ENCODE measurements at places on chromosomes 13 and 19.

- DNase-seq = no peak
Measured at GRCh38 chr13:113116871-113117271, 5.7 kb upstream of the F10 start.

GRCh38 chr19:18594824-18595373 lies 6.3 kb downstream of the REX1BD start:
- DNase-seq = no peak

DNA sequence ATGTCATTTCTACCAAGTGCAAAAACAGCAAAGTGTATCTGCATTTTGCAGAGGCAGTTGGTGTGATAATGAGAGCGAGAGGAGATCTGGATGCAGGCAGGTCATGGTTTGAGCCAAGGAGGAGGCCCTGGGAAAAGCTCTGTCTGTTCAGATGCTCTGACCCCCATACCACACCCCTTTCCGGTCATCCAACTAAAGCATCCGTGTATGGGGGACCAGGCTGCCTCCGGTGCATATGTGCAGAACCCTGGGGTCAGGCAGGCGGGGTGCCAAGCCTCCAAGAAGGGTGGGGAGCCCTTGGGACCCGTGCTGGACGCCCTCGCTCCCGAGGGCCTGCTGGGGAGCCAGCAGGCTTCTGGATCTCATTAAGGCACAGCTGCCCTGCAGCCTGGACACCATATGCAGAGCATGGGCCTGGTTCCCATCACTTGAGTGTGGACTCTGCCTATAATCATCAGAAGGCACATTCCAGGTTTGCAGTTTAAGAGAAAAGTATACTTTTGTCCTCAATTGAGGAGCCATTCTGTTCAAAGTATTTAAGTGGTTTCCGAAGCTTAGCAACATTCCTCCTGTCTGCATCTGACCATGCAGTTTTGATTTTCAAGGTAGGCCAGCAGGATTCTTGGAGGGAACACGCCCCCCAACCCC lies 56.1 kb downstream of the ALOX5AP start:
- DNase-seq = no peak

DNA sequence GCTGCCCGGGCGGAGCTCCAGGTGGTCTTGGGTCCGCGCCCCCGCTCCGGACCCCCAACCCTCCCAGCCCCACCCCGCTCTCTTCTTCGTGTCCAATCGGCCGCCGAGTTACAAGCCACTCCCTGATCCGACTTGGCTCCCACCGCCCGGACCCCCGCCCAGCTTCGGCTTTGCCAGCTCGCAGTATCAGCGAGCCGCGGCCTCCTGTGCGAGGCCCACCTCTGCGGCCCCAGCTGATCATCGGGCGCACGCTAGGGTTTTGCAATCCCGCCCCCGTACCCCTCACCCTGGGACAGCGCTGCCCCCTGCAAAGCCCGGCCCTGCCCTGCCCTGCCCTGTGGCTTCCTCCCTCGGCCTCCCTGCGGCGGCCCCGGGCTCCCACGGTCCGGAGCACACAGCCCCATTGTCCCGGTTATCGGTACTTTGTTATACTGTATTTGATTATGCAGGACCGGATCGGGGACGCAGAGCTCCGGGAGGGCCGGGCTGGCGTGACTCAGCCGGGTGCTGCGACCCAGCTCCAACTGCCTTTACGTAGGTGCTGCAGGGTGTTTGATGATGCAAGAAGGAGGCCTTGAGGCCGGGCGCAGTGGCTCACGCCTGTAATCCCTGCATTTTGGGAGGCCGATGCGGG lies 598 bp upstream of the LPAR2 start:
- peak; percentile 36 for DNase-seq

- no peak for DNase-seq
Measured at GRCh38 chr13:44272692-44273091, 100.9 kb upstream of the SERP2 start.

- no peak for DNase-seq
Measured at GRCh38 chr13:98479496-98480003, 97.4 kb downstream of the STK24 start.

GRCh38 chr13:68078874-68079273 lies 848.7 kb upstream of the PCDH9 start:
- no peak for DNase-seq

- no peak for DNase-seq
Measured at GRCh38 chr19:56972291-56972841, 131.8 kb upstream of the PEG3 start.

DNA sequence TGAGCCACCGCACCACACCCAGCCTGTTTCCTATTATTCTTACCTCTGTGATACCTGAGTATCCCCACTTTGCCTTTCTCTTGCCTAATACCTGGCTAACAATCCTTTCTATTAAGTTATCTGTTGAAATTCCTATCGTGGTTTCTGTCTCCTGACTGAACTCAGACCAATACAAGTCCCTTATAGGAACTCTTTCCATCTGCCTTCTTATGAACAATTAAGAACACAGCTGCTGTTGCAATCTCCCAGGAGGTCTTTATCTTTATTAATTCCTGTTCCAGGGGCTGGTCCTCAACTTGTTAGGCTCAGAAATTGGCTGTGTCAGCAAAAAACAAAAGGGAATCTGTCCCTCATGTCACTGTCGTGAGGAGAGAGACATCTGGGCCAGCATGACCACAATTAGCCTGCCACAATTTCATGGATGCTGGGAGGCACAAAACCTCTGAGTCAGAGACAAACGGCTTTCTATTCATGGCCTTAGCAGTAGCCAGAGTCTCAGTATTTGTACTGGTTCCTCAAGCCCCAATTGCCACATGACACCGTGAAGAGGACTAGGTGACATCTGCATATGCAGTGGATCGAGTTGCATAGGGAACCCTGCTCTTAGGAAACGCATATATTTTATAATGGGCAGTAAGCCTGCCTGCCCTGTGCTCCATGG lies 58.2 kb downstream of the NUFIP1 start:
- DNase-seq = no peak

DNA sequence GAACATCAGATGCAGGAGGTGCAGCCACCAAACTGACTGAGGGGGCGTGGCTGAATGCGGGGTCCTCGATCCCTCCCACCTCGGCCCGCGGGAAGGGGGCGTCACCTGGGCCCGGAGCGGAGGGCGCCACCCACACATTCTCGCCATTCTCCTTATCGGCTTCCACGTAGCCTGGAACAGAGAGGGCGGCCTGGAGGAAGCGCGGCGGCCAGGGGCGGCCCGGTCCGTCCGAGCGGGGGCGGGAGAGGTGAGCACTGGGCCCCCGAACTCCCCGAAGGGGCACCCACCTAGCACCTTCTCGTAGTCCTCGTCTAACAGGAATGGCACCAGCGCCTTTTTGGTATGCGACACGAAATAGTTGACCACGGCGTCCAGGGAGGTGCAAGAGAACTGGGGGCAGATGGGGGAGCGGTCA lies 11.8 kb downstream of the STAP2 start:
- DNase-seq = no peak

GRCh38 chr13:33761740-33762139 lies 56.2 kb upstream of the RFC3 start:
- no peak for DNase-seq

GRCh38 chr13:39105110-39105509 lies 66.9 kb downstream of the NHLRC3 start:
- DNase-seq = no peak

DNA sequence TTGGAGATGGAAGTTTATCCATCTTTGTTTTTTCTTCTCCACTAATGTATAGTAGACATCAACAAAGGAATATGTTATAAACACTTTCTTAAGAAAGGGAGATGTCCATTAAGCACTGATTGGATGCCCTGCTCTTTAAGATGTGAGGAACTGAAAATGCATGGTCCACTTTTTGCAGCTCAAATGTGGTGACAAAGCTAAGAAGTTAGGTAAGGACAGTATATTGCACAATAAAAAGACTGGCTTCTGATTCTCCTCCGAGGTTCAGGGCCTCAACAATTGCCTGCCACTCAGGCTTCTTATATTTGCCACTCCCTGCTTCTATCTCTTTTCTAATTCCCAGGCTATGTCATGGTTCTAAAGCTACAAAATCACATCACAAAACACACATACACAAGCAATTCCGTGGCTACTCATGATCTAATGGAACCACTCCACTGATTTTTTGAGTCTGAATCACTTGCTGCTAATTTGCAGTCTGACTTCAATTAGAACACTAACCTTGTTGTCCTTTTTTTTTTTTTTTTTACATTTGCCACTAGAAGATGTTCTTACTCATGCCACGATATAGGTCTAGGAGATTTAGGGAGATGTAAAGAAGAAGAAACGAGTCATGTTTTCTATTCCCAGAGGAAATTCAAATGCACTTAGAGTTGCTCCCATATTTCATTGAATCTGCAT lies 29.6 kb upstream of the TNFSF11 start:
- DNase-seq = no peak

- DNase-seq = no peak
Measured at GRCh38 chr13:84038001-84038400, 155.7 kb upstream of the SLITRK1 start.

DNA sequence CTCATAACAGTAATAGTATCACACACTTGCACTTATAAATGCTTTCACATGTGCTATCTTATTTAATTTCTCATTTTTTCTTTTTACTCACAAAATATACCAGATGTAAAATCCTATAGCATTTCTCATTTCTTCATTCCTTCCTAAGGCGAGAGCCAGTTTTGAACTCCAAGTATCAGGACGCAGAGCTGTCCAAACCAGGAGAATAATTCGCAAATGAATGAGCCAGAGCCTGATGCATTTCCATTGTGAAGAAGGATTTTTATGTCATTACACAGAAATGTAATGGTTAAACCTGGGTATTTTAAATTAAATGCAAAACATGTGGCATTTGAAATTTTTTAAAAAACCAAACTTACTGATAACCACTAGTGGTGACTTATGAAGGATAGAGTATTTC lies 244.3 kb downstream of the RGCC start:
- no peak for DNase-seq

- DNase-seq = no peak
Measured at GRCh38 chr13:72692884-72693514, 34.4 kb downstream of the MZT1 start.

DNA sequence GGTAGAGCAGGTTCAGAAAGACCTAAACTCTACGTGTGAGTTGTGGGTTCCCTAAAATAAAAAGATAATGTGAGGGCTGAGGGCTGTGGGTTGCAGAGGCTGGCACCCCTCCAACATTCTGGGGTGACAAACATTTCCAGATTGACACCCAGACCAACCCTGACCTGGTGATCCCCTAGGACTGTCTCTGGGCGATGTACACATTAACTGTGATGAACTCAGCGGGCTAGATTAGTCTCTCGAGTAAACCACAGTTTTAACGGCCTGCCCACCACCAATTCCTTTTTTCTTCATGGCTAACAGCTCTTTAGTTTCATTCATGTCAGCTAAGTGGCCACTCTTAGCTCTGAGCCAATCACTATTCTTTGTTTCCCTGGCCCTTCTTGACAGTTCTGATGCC lies 24.8 kb downstream of the SIAH3 start:
- DNase-seq = no peak

GRCh38 chr13:41587490-41587889 lies 130.1 kb downstream of the RGCC start:
- no peak for DNase-seq

DNA sequence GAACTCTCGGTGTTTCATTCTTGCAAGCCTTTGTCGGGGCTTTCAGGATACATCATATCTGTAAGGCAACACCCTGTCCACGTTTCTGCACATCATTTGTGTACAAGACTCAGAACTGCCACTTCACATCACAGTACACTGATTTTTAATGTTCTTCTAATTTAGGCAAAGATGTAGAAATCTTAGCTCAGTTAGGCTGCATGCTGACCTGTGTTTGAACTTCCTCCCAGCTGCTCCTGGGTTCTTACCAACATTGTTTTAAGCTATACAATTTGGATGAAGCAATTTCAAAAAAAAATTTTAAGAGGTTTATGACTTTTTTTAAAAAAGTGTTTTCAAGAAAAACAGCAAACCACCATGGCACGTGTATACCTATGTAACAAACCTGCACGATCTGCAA lies 1047.9 kb upstream of the SLC10A2 start:
- DNase-seq = no peak

- DNase-seq = no peak
Measured at GRCh38 chr13:113947311-113948033, 26.4 kb downstream of the C13orf46 start.

GRCh38 chr19:9709305-9709704 lies 34.4 kb upstream of the ZNF562 start:
- DNase-seq = no peak

GRCh38 chr13:100154842-100155416 lies 66.0 kb downstream of the PCCA start:
- no peak for DNase-seq

GRCh38 chr19:13539332-13539731 lies 33.1 kb upstream of the CACNA1A start:
- DNase-seq = no peak

DNA sequence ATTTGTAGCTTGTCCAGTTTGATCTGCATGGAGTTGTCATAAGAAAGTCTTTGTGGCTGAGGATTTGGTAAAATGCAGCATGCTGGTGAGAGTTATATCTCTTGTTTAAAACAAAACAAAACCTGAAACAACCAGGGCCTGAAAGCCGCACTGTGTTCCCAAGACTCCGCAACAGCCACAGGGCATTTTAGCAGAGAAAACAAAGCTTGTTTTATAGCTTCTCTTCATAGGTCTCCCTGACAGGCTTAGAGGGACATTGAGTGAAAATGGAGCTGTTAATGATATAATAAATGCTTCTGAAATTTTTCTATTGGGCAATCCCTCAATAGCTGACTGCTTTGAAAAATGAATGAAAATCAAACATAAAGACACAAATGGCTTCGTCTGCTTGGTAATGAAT lies 148.7 kb upstream of the RNF113B start:
- DNase-seq = no peak

GRCh38 chr19:28427376-28428083 lies 785.4 kb downstream of the UQCRFS1 start:
- no peak for DNase-seq

DNA sequence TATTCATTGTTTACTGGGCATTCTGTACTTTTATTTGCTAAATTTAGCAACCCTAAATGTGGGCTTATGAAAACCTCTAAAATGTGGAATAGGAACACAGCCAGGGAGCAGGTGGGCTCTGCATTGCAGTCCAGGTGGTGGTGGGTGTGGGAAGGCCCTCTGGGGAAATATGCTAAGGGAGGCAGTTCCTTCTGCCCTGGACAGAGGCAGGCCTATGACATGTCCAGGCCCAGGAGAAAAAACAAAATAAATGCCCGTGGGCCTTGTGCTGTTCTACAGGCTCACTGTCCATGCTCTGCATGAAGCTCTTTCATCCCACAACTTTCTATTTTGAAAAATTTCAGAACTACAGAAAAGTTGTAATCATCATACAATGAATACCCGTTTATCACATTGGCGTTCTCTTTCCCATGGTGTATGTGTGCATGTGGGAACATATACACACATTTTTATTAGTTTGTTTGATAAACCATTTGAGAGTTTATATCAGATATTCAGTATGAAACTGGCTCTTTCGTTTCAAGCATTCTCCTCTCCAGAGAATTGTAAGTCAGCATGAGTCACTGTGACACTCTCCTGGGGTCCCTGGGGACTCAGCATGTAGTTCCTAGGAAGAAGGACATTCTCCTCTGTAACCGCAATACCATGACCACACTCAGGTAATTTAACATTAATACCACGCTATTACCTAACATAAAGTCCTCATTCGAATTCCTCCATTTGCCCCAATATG lies 505.3 kb downstream of the COG6 start:
- no peak for DNase-seq
